ENCODE measurements at places on chromosomes 6 and 20. TPM values are rescaled to one million over a fixed set of nuclear protein-coding genes. Genes with fewer than 3 reads are reported as not detected.

The TRIM15 gene
- total RNA-seq, result 0.18 TPM

The SERINC3 gene
- 58.5 TPM for total RNA-seq

The ARMC2 gene
- total RNA-seq, result 5.2 TPM

The RAD21L1 gene
- total RNA-seq, result 0.32 TPM

The RSPO3 gene
- not detected for total RNA-seq

The MYB gene
- 29.2 TPM for total RNA-seq

All from activated CD4-positive, alpha-beta T cell treated with anti-CD3 and anti-CD28 coated beads for 36 hours (primary cell).